ENCODE measurements at places on chromosomes 1 and 21. TPM values are rescaled to one million over a fixed set of nuclear protein-coding genes. Genes with fewer than 3 reads are reported as not detected.

DNA sequence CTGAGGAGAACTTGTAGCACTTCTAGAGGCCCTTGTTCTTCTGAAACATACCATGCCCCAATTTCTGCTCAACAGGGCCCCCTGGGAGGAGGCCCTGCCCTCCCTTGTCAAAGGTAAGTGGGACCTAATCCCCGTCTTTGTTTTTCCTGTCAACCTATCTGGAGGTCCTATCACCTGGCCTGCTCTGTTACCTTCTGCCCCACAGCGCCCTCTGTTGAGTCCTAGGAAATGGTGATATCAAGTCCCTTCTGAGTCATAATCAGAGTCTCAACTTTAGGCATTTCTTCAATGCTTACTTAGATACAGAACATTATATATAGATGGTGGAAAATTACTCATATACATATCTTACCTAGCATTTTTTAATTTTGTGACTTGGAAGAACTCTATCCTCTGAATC is 28.2 kb upstream of the FCRL4 start:
- no peak overlapping the region for H3K27ac ChIP-seq
- H3K4me3 ChIP-seq = no peak overlapping the region
- H3K27me3 ChIP-seq = no peaks in the 10 kb centered on the region
- no peaks in the 10 kb centered on the region for H3K4me1 ChIP-seq

Gene SLAMF6
- total RNA-seq = not detected

Gene KIAA1614
- total RNA-seq = 59.9 TPM

- H3K4me3 ChIP-seq = no peak overlapping the region
- no peaks in the 10 kb centered on the region for H3K27me3 ChIP-seq
- DNase-seq = no peak
- H3K4me1 ChIP-seq = peaks cover 30% of the 10 kb centered on the region
- H3K27ac ChIP-seq = no peak overlapping the region
Measured at GRCh38 chr1:232145768-232146167, 484.2 kb downstream of the SIPA1L2 start.

GRCh38 chr1:206682111-206682510 is 2.6 kb upstream of the MAPKAPK2 start:
- no peak for DNase-seq
- H3K27me3 ChIP-seq = no peaks in the 10 kb centered on the region
- H3K4me3 ChIP-seq = no peak overlapping the region
- H3K27ac ChIP-seq = no peak overlapping the region
- H3K36me3 ChIP-seq = no peaks in the 10 kb centered on the region

Gene CYP4A11
- not detected for total RNA-seq

Gene JAM2
- 15.3 TPM for total RNA-seq

DNA sequence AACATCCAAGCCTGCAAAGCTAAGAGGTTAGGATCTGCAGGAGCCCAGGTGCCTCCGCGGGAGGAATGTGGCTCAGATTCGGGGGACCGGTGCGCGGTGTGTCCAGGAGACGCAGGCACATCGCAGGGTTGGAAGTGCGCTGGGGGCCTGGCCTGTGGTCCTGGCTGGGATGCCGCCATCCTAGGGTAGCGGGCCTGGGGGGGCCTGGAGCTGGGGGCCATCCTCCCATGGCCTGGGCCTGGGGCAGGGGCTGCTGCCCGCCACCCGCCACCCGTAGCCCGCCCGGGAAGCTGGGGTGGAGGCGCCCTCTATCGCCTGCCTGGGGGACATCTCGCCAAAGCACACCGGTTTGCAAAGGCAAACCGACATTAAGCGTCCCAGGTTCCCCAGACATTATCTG is 170.6 kb upstream of the ARHGEF16 start:
- no peaks in the 10 kb centered on the region for H3K27me3 ChIP-seq
- H3K4me1 ChIP-seq = no peaks in the 10 kb centered on the region
- no peak overlapping the region for H3K4me3 ChIP-seq
- no peaks in the 10 kb centered on the region for H3K36me3 ChIP-seq

DNA sequence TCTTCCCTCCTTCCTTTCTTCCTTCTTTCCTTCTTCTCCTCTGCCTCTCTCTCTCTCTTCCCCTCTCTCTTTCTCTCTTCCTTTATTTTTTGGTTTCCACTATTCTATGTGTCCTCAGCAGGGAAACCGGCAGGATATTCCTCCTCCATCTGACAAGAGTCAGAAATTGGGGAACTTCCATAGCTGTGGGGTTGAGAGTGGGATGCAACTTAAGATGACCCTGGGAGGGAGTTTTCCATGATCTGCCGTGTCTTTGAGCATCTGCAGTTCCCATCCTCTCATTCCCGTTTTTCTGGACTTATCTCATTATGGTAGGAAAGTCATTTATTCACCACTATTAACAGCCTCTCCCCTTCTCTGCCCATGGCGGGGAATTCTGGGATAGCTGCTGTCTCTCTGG is 98.6 kb downstream of the NMNAT2 start:
- H3K36me3 ChIP-seq = no peaks in the 10 kb centered on the region
- no peaks in the 10 kb centered on the region for H3K27me3 ChIP-seq
- no peaks in the 10 kb centered on the region for H3K4me1 ChIP-seq
- DNase-seq = no peak
- no peak overlapping the region for H3K27ac ChIP-seq

DNA sequence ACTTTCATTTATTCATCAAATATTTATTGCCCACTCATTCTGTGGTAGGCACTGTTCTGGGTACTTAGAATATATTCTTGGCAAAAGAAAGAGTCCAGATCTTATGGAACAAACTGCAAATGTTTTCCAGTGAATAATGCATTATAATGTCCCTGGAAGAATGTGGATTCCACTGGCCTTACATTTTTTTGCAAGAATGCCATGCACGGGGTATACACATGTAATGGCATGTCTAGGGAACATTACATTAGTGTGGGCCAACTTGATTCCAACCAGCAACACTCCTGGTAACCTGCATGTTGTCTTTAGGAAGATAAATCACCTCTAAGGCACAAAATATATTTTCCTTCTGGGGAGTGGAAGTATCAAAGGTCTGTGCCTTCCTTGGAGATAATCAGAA is 33.0 kb upstream of the IFI44L start:
- H3K27ac ChIP-seq = no peak overlapping the region
- no peaks in the 10 kb centered on the region for H3K27me3 ChIP-seq
- no peak overlapping the region for H3K4me3 ChIP-seq
- no peaks in the 10 kb centered on the region for H3K36me3 ChIP-seq
- H3K4me1 ChIP-seq = no peaks in the 10 kb centered on the region

- H3K36me3 ChIP-seq = peaks cover 9% of the 10 kb centered on the region
- DNase-seq = no peak
- peaks cover 4% of the 10 kb centered on the region for H3K4me1 ChIP-seq
- no peak overlapping the region for H3K27ac ChIP-seq
- H3K4me3 ChIP-seq = no peak overlapping the region
Measured at GRCh38 chr21:45262616-45263015, 25.1 kb downstream of the POFUT2 start.

Gene COA6
- total RNA-seq = 41.3 TPM

DNA sequence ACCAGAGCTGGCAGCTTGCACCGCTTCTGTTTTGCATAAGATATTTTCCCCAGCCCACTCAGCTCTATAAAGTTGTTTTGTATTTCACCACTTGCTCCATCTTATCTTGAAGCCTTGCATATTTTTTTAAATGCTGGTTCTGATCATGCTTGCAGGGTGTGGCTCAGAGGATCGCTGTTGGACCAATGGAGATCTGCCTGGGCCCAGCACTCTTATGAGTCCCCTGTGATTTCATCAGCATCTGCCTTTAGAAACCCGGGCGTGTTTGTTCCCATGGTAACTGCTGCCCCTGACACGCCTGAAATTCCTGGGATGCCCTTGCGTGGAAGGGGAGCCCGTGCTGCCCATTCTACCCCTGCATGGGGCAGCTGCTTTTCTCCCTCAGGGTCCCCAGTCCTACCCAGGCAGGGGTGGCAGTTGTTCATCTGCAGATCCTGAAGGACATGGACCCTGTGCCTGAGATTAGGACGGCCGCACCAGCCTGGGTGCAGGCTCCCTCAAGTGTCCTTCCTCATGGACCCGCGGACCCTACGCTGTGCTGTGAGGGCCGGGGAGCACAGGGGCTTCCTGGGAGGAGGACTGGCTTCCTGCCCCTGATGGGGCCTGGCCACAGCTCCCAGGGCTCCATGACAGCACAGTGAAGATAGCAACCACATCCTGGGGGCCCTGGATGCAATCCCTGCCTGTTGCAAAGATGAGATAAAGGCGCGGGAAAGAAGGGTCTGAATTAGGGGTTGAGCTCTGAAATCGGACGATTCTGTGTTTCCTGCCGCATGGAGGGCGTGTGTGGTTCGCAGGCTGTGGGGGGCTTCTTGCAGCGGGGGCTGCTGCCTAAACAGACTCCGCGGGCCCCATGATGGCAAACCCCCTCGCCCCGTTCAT is 226.5 kb downstream of the SDCCAG8 start:
- DNase-seq = peak; percentile 61
- H3K4me3 ChIP-seq = no peak overlapping the region
- peaks cover 4% of the 10 kb centered on the region for H3K4me1 ChIP-seq
- no peaks in the 10 kb centered on the region for H3K27me3 ChIP-seq

GRCh38 chr1:177977141-177977540 is 7.3 kb upstream of the SEC16B start:
- H3K4me1 ChIP-seq = no peaks in the 10 kb centered on the region
- H3K27ac ChIP-seq = no peak overlapping the region
- DNase-seq = no peak
- no peaks in the 10 kb centered on the region for H3K36me3 ChIP-seq
- H3K4me3 ChIP-seq = no peak overlapping the region

Gene S100A1
- total RNA-seq = 3.6 TPM

Gene RUNX3
- total RNA-seq = 0.02 TPM

GRCh38 chr1:232728507-232729263 is 76.5 kb upstream of the MAP10 start:
- H3K4me1 ChIP-seq = no peaks in the 10 kb centered on the region
- H3K4me3 ChIP-seq = no peak overlapping the region
- DNase-seq = no peak
- no peaks in the 10 kb centered on the region for H3K36me3 ChIP-seq
- H3K27me3 ChIP-seq = no peaks in the 10 kb centered on the region

Gene ASPM
- 64.3 TPM for total RNA-seq
